ENCODE measurements at places on chromosomes 6 and 20.

DNA sequence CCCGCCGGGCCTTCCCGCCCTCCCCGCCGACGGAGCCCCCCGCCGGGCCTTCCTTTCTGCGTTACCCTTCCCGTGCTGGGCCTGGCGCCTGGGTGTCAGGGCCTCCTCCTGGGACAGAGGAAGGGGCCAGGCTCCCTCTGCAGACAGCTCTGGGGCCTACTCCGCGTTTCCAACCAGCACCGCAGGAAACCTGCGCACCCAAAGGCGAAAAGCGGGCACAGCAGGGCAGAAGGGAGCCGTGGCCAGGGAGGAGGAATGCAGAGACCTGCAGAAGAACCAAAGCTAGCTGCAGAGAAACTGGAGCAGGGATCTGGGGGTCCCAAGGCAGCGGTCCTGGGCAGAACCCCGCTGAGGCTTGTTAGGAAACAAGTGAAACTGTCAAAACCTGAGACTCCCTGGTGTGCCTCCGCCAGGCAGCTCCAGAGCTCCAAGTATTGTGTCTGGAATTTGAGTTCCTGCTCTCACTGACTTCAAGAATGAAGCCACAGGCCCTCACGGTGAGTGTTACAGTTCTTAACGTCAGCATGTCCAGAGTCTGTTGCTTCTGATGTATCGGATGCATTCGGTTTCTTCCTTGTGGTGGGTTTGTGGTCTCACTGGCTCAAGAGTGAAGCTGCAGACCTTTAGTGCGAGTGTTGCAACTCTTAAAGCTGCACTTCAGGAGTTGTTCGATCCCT, 33.3 kb downstream of the IRF4 start:
- no peak for DNase-seq

GRCh38 chr6:37922563-37922962, 103.0 kb downstream of the ZFAND3 start:
- no peak for DNase-seq

GRCh38 chr6:53280207-53280606, 68.5 kb downstream of the ELOVL5 start:
- no peak for DNase-seq

DNA sequence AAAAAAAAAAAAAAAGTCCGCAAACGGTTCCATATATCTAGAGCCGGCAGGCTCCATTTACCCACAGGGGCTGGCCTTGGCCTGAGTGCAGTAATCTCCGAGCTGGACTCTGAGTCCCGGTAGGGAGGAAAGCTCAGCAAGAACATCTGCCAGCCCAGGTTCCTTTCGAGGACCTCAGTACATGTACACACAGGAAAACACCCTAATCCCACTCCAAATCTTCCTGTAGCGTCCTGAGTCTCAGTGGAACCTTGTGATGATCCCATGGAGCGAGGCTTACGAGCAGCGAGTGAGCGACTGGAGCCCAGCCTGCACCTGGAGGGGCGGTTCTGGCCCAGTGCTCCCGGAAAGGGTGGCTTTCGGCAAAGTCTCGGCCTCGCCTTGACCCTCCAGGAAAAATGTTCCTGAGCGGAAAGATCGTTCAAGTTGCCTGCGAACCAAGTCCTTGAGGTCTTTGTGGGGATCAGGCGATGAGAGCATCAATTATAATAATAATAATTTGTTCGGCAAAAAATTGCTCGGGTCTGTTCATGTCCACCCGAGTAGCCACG, 32.1 kb downstream of the PRSS16 start:
- DNase-seq: no peak

DNA sequence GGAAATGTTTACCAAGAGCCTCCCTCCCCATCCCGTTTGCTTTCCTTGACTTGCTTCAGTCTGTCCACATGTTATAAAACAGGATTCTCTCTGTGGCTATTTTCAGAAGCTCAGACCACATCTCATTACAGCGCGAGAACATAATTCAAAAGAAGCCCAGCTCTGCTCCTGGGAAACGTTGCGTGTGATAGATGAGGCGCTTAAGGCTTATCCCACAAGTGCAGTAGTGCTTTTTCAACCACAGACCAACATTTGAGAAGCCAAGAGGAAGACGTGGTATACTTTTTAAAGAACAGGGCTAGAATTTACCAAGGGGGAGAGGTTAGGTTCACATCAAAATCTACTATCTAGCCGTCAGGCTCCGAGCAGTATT, 239.5 kb downstream of the SLC24A3 start:
- no peak for DNase-seq

GRCh38 chr6:143401068-143401446, 49.4 kb downstream of the ADAT2 start:
- DNase-seq: no peak

DNA sequence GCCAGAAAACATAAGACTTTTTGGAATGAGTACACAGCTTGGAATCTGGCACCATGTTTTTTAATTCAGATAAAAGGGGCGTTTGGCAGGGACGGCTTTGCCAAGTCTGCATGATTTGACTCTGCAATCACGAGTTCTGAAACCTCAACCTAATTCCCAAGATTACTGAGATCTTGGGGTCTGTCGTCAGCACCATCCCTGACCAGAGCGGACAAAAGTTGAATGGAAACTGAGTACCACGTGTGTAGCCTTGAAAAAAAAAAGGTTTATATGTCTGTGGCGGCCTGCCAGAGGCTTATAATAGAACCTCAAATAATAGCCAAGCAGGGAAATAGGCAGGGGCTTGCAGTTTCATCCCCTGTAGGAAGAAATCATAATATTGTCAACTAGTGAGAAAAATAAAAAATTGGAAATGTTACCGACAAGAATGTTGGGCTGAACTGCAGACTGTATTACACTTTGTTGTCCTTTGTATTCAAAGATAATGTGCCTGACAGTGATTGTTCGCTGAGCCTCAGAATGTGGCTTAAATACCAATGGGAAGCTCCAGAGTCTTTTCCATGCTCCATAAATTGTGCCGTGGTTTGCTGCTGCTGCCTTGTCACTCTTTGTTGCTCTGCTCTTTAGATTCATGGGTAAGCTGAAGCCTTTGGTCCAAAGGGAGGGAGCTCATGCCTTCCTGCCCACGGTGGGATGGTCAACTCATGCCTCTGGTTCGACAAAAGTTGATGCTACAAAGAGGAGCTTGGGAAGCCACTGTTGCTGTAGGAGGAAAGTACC, 118.8 kb upstream of the ARID1B start:
- DNase-seq: no peak

DNA sequence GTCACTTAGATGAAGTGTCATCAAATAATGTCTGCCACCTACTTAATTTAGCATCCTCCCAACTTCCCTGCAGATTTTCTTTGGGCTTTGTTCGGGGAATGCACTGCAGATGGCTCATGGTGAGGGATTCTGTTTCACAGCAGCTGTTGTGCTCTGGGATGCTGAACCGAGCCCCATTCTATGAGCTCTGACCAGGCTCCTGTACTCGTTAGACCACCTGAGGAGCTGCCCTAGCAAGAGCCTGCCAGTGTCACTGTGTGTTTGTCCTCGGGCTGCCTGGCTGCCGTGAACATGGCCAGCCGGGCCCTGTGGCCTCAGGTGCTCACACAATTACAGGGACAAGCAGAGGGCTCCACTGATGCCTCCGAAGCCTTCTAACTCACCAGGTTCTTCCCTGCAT, 238.8 kb upstream of the ECI2 start:
- DNase-seq: no peak

DNA sequence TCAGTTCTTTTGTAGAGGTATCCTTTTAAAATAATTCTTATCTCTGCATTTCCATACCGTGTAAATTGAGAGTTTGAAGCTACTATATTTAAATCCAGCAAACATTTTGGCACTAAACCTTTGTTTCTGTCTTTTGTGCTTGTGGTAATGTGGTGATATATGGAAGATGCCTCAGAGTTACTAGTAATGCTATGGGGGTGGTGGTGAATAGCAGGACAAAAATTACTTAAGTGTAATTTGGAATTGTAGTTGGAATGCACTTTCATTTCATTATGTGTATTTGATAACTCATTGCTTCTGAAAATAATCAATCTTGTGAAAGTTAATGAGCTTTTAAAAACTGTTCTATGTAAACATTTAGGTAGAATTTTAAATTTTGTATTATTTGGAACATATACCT, 404.5 kb downstream of the PHF3 start:
- no peak for DNase-seq

DNA sequence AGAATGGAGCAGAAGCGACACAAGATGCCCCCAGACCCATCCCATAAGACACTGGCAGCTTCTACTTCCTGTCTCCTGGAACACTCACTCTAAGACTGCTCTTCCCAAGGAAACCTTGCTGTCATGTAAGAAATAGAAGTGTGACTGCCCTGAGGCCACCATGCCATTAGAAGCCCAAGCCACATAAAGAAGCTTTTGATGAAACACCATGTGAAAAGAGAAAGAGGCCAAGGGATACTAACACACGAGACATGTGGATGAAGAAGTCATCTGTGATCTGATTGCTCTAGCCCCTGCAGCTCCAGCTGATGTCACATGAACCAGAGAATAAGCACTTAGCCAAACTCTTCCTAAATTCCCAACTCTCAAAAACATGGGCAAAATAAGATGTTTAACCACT, 117.9 kb upstream of the PCSK2 start:
- no peak for DNase-seq

GRCh38 chr6:135880066-135880972, 28.8 kb downstream of the PDE7B start:
- peak; percentile 21 for DNase-seq
